ENCODE measurements at places on chromosomes 11 and 22.

DNA sequence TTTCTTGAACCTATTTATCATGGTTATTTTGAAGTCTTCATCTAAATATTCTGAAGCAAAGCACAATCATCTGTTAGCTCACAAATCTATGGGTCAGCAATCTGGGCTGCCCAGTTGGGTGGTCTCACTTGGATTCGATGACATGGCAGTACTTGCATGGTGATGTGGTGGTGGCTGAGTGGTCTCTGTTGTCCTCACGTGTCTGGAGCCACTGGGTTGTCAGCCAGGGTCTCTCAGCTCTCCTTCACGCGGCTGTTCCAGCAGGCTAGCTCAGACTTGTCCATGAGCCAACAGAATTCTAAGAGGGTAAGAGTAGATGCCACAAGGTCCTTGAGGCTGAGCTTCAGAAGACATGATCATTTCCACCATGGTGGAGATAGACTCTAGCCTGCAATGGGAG lies 66.4 kb upstream of the KCNQ1OT1 start:
- no peak for DNase-seq

DNA sequence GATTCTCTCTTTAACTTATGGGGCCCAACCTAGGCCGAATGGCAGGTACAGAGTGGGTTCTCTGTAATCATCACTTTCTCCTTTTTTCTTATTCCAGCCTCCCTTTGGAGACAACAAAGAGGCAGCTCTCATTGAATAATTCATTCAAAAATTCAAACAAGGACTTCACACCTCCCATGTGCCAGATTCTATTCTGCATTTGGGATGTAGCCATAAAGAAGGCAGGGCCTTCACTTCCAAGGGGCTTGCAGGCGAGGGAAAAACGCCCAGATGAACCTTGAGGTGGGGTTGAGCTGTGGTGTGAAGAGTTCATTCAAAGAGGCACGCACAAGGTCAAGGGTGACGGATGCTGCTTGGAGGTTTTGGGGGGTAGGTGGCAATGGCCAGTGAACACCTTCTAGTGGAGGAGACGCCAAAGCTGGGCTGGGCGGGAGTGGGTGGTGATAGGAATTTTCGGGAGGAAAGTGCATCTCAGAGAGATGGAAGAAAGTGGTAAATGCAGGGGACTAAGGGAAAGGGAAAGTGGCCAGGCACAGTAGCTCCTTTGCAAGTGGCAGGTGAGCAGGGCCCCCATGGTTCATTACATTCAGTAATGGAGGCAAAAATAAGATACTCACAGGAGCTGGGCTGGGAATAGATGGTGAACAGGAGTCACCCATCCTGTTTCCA lies 499.6 kb downstream of the MIAT start:
- DNase-seq, result no peak

DNA sequence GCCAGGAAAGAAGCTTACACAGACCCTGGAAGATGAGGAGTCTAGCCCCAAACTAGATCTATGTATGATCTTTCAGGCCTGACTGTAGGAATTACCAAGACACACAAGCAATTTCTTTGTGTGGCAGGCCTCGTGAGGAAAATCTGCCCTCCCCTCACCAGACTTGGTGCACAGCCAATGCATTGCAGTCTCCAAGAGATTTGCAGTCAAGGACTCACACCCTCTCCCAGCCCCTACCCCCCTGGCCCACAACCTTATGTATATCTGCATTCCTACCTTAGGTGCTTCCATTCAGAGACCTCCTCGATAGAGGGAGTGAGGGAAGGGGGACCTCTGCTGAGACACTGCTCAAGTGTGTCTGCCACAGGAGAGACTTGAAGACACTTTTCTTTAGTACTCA lies 9.8 kb downstream of the OR8B12 start:
- DNase-seq, result no peak

DNA sequence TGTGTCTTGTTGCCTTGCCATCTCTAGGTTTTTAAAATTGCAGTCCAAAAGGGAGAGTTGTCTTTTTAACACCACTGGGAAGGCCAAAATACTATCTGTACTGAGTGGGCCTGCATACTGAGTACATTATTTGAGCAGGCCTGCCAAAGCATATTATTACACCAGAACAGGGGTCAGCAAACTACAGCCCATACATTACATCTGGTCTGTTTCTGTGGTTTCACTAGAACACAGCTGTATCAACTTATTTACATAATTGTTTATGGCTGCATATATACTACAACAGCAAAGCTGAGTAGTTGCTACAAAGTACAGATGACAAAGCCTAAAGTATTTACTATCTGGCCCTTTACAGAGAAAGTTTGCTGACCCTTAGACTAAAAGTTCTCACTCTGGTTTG lies 74.0 kb downstream of the USP35 start:
- no peak for DNase-seq

DNA sequence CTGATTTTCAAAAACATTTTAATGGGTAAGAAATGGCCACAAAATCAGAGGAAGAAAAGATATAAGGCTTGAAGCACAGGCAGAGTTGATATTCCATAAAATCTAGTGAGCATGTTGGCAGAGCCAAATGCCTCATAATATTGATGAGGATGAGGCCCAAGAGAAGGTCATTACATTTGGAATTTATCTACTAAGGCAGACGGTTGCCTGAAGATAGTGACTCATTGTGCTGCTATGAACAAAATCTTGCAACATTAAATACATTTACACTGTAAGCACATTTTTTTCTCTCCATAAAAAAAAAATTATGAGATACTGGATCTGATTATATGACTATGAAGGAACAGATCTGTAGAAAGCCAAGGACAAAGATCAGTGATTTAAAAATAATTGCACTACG lies 881.4 kb upstream of the CHORDC1 start:
- peak; percentile 7 for DNase-seq

GRCh38 chr11:45285930-45286632 lies at the start of gene SYT13:
TSS of gene SYT13 (minus strand) at chr11:45286341. CDS start at chr11:45286207, 134 bp downstream.
- no peak for DNase-seq

DNA sequence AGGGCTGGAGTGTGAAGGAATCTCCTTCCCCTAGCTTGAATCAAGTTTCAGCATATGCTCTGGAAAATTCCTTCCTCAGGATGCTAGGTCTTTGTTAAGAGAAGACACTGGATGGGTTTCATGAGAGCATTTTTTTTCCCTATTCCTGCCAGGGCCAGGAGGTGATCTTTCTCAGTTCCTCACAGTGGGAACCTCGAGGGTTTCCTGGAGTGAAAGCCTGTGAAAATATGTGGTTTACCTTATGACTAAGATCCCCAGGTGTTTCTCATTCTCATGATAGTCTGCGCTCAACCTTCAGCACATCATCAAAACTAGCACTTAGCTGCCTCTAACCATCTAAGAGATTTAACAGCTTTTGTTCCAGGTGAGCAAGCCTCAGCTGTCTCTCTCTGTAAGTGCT lies 985.3 kb upstream of the FAT3 start:
- DNase-seq, result no peak

DNA sequence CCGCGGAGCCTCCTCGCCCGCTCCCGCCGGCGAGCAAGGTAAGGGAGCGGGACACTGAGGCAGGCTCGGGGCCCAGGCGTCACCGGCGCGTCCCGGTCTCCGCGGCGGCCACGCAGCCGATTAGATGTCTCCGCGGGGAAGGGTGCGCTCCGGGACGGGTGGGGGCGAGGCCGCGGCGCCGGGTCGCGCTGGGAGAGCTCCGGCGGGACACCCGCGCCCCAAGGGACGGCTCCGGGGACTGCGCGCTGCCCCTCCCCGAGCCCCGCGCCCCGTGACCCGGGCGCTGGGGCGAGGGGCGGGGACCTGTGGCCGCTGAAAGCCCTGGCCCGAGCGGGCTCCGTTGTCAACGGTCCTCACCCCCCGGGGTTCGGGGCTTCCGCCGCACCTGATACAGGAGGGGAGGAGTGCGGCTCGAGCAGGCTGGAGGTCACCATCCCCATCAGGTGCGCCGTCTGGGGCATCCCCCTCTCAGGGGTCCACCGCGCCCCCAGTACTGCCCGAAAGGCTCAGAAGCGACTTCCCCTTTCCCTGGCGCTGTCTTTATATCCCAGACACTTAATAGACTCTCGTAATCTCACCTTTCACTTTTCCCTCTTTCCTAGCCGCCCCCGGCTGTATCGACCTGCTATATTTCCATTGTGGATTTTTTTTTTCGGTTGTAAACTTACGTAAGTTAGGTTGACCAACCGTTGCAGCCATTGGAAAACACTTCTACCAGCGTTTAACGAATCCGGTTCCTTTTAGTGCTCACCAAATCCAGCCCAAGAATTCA lies 573 bp downstream of the PPFIA1 start:
- DNase-seq, result peak; percentile 76

DNA sequence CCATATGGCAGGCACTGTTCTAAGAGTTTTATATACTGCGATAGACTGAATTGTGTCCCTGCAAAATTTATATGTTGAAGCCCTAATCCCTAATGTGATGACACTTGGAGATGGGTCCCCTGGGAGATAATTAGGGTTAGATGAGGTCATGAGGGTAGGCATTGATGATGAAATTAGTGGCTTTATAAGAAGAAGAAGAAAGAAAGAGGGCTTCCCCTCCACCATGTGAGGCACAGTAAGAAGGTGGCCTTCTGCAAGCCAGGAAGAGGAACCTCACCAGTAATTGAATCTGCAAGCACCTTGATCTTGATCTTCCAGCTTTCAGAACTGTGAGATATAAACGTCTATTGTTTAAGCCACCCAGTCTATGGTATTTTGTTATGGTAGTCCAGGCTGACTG lies 46.6 kb upstream of the TENM4 start:
- DNase-seq, result no peak

- DNase-seq, result no peak
Measured at GRCh38 chr11:67699521-67699920, 25.1 kb upstream of the ALDH3B2 start.

GRCh38 chr11:19915808-19916207 lies 203.2 kb downstream of the NAV2 start:
- no peak for DNase-seq

DNA sequence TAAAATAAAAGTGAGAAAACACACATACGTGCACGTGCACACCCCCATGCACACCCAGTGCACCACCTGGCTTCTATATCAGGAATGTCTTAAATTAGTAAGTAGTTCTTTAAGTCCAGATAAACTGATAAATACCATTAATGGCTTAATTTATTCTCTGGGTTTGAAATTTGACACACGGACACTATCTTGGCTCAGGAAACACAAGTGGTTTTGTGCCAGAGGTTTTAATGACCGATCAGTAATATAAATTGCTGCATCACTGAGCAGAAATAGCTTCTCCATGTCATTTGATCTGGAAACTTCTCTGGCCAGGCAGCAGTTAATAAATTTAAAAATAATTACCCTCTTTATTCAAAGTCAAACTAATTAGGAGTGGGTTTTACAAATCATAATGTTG lies 101.5 kb upstream of the NNMT start:
- DNase-seq, result no peak

DNA sequence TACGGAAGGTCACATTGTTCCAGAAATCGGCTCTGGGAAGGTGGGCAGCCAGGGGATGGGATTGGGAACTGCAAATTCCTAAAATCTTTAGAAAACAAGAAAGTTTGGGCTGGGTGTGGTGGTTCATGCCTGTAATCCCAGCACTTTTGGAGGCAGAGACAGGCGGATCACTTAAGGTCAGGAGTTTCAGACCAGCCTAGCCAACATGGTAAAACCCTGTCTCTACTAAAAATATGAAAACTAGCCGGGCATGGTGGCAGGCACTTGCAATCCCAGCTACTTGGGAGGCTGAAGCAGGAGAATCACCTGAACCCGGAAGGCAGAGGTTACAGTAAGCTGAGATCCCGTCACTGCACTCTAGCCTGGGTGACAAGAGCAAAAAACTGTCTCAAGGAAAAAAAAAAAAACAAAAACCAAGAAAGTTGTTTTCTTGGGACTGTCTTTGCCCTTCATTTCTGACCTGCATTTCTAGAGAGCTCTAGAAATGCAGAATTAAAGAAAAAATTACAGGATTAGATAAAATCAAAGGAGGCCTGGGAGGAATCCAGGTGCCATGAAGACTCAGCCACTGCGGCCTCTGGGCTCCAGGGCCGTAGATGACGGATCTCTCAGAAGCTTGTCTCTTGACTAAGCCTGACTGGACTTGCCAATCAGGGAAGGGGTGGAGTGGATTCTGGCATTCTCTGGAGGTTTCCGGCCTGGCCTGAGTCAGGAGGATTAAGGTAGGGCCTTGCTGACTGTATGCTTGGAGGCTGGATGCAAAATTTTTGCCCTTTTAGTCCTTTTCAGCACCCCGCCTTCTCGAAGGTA lies 5.3 kb upstream of the MALAT1 start:
- peak; percentile 75 for DNase-seq

Data from GM03348 (cell line).